Renal cortex interstitium (tissue), 15 donors: ENCODE measurements at places on chromosomes 6 and 20. TPM values are rescaled to one million over a fixed set of nuclear protein-coding genes. Genes with fewer than 3 reads are reported as not detected.

DNA sequence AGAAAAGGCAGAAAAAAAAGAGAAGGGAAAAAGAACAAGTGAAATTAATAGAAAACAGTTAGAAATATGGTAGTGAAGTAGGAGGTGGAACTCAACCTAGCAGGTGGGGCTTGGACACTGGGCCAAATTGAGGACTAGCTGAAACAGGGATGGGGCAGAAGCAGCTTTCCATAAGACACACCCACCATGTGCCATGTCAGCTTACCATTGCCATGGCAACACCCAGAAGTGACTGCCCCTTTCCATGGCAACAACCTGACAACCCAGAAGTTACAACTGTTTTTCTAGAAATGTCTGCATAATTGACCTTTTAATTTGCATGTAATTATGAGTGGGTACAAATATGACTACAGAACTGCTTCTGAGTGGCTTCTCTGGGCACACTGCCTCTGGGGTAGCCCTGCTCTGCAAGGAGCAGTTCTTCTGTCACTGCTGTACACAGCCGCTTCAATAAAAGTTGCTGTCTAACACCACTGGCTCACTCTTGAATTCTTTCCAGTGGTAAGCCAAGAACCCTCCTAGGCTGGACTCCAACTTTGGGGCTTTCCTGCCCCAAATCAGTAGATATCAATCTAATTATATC lies 35.9 kb upstream of the SLC24A3 start:
- DNase-seq = no peak

- no peak for DNase-seq
These were observed 82.9 kb upstream of the SCAF8 start for GRCh38 chr6:154650351-154650750.

- peak; percentile 80 for DNase-seq
These were observed 21.1 kb upstream of the NOTCH4 start for GRCh38 chr6:32244946-32245398.

GRCh38 chr6:75171986-75172385 lies 33.9 kb downstream of the COL12A1 start:
- no peak for DNase-seq

GRCh38 chr6:22362361-22362760 lies 65.5 kb upstream of the PRL start:
- no peak for DNase-seq

- DNase-seq = peak; percentile 32
These were observed 141.5 kb downstream of the GMDS start for GRCh38 chr6:2103765-2104523.

DNA sequence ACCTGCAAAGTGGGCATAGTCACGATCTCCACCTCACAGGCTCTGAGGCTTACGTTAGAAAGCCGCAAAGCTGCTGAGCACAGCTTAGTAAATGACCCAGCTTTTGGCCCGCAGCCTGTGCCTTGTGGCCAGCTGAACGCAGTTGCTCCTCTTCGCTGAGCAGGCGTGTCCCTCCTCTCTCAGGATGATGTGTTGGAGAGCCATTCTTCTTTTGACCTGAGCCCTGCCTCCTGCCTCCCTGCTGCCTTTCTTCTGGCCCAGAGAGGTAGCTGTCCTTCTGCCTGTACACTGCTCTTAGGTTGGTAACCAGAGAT lies 47.6 kb upstream of the MYL9 start:
- no peak for DNase-seq

Gene DCDC2
- polyA plus RNA-seq = 96.5 TPM

Gene TAP1
- 12.3 TPM for polyA plus RNA-seq

Gene FAM162B
- 8.2 TPM for polyA plus RNA-seq

Gene PTCRA
- not detected for polyA plus RNA-seq

Gene STMND1
- polyA plus RNA-seq = 0.33 TPM

Gene BTNL2
- polyA plus RNA-seq = 1.0 TPM

Gene WFDC12
- polyA plus RNA-seq = not detected

Gene MAP1LC3A
- 17.7 TPM for polyA plus RNA-seq

Gene PDYN
- polyA plus RNA-seq = 0.24 TPM

Gene RWDD2A
- 7.3 TPM for polyA plus RNA-seq
